ENCODE measurements at places on chromosomes 5 and 9. TPM values are rescaled to one million over a fixed set of nuclear protein-coding genes. Genes with fewer than 3 reads are reported as not detected.

The PCDHB14 gene
- 6.3 TPM for total RNA-seq

DNA sequence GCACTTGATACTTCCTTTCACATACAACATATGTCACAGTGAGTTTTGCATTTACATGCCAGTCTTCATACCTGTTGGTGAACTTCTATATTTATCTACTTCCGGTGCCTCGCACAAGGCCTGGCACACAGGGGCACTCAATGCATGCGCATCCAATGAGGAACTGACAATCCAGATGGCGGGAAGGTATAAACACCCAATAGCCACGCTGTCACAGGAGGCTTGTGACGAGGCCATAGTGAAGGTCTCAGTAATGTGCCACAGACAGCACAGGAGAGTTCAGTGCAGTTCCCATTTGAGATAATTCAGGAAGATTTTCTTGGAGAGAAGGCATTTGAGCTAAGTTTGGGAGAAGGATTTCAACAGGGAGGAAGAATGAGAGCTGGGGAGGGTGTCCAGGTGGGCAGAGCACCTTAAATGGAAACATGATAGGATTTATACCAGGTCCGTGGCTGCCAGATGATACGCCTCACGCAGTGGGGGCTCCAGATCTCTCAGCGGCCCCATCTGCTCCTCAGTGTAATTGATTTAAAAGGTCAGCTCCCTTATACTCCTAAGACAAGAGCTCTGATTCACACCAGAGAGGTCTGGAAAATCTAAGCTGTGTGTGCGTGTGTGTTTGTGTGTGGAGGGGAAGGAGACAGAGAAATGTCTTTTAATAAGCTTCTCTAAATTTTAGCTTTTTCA, 206.2 kb downstream of the DCP2 start:
- H3K27me3 ChIP-seq = no peaks in the 10 kb centered on the region
- H3K36me3 ChIP-seq = no peaks in the 10 kb centered on the region
- peaks cover 8% of the 10 kb centered on the region for H3K4me1 ChIP-seq
- no peak for DNase-seq
- H3K4me3 ChIP-seq = no peak overlapping the region
- no peak overlapping the region for H3K27ac ChIP-seq

The DNAJC25 gene
- 5.0 TPM for total RNA-seq

The CMYA5 gene
- total RNA-seq = 3.3 TPM

The PKD2L2 gene
- not detected for total RNA-seq

The EPB41L4A gene
- 27.6 TPM for total RNA-seq

DNA sequence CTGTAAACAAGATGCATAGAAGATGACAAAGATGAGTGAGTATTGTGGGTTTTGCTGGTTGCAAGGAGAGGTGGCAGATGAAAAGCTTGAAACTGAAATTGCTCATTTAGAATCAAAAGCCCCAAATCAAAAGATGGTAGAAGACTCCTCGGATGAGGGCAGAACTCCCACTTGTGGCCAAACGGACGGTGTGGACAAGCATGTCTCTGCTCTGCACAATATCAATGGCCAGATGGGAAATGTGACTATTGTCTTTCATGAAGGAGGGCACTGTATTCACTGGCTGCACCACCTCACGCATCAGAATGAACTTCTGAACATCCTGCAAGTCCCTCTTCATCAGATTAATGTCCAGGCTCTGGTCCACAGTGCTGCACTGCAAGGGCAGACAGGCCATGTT, 541.7 kb downstream of the MTRR start:
- H3K4me3 ChIP-seq = no peak overlapping the region
- H3K27ac ChIP-seq = no peak overlapping the region
- DNase-seq = no peak
- H3K4me1 ChIP-seq = no peaks in the 10 kb centered on the region
- H3K27me3 ChIP-seq = peaks cover 17% of the 10 kb centered on the region
- H3K36me3 ChIP-seq = no peaks in the 10 kb centered on the region

- peaks cover 20% of the 10 kb centered on the region for H3K27me3 ChIP-seq
- H3K4me3 ChIP-seq = no peak overlapping the region
- DNase-seq = no peak
- no peaks in the 10 kb centered on the region for H3K4me1 ChIP-seq
- H3K27ac ChIP-seq = no peak overlapping the region
These were observed 81.3 kb downstream of the TNC start for GRCh38 chr9:115036691-115037090.

GRCh38 chr5:39648848-39649227, 224.1 kb upstream of the DAB2 start:
- DNase-seq = peak; percentile 65
- peak overlapping the region; percentile 70 for H3K27ac ChIP-seq
- no peak overlapping the region for H3K4me3 ChIP-seq
- H3K36me3 ChIP-seq = peaks cover 4% of the 10 kb centered on the region
- no peaks in the 10 kb centered on the region for H3K27me3 ChIP-seq

GRCh38 chr9:99103901-99104458, 933 bp upstream of the TGFBR1 start:
- H3K27me3 ChIP-seq = peaks cover 5% of the 10 kb centered on the region
- H3K36me3 ChIP-seq = peaks cover 26% of the 10 kb centered on the region
- peak overlapping the region; percentile 36 for H3K27ac ChIP-seq
- peaks cover 12% of the 10 kb centered on the region for H3K4me1 ChIP-seq
- H3K4me3 ChIP-seq = peak overlapping the region; percentile 77
- no peak for DNase-seq

The SLC35A4 gene
- 80.6 TPM for total RNA-seq

The TRIM52 gene
- total RNA-seq = 14.8 TPM

DNA sequence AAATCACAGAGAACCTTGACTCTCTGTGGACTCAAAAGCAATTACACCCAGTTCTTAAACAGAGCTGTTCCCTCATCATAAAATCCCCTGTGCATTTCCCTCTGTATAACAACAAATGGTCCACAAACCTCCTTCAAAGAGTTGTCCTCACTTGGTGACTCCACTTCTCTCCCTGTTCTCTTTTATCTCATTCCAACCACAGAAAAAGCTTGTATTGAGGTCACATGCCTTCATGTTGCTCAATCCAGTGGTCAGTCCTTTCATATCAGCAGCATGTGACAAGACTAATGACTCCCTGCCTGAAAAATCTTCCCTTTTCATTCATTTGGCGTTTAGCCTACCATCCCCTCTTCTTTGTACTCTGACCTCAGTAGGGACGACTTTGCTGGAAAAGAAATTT, 158.0 kb downstream of the DEPDC1B start:
- peaks cover 9% of the 10 kb centered on the region for H3K4me1 ChIP-seq
- no peak overlapping the region for H3K27ac ChIP-seq
- H3K4me3 ChIP-seq = no peak overlapping the region
- peaks cover 11% of the 10 kb centered on the region for H3K27me3 ChIP-seq
- no peak for DNase-seq
- H3K36me3 ChIP-seq = no peaks in the 10 kb centered on the region

The FAM221B gene
- total RNA-seq = not detected

- peaks cover 31% of the 10 kb centered on the region for H3K27me3 ChIP-seq
- H3K27ac ChIP-seq = no peak overlapping the region
- no peak for DNase-seq
- H3K36me3 ChIP-seq = no peaks in the 10 kb centered on the region
- peaks cover 8% of the 10 kb centered on the region for H3K4me1 ChIP-seq
- H3K4me3 ChIP-seq = peak overlapping the region; percentile 54
These were observed 814 bp downstream of the PLCXD3 start for GRCh38 chr5:41509399-41510175.

DNA sequence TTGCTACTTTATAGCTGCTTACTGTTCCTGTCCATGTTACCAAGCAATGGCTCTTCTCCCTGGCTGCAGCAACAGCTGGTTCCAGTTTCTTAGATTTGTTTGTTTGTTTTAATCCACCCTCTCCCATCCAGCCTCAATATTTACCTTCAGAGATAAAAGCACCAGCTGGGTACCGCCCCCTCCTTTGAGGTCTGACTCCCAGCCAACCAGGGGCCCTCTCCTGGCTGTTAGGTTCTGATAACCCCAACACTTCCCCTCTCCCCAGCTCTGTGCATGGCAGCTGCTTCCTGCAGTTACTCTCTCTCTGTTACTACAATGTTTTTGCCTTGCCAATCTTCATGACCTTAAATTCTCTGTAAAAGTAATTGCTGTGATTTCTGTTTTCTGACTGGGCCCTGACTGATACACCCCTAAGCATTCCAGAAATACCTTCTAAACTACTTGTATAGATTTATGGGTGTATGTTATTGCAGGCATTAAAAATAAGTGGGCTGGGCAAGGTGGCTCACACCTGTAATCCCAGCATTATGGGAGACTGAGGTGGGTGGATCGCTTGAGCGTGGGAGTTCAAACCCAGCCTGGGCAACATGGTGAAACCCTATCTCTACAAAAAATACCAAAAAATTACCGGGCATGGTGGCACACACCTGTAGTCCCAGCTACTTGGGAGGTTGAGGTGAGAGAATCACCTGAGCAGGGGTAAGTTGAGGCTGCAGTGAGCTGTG, 2.6 kb upstream of the GCNT1 start:
- H3K4me3 ChIP-seq = no peak overlapping the region
- H3K27ac ChIP-seq = no peak overlapping the region
- H3K4me1 ChIP-seq = peaks cover 18% of the 10 kb centered on the region
- DNase-seq = peak; percentile 27

The SLC36A3 gene
- total RNA-seq = not detected

The PDCD1LG2 gene
- not detected for total RNA-seq

DNA sequence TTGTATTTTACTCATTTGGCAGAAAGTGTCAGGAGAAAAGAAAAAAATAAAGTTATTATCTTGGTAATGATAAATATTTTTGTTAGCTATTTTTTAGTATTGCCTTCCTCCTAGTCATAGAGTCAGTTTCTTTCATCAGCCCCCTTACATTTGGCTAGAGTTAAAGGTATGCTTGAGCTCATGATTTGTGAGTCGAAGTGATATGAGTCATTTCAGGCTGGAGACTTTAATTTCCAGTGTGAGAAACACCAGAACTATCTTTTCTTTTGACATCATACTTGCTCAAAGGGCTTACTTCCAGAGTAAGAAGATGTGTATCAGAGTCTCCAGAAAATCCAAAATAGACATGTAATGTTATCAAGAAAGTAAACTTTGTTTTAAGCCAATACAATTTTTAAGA, 746.7 kb upstream of the TYRP1 start:
- H3K4me3 ChIP-seq = no peak overlapping the region
- no peaks in the 10 kb centered on the region for H3K27me3 ChIP-seq
- DNase-seq = no peak
- no peaks in the 10 kb centered on the region for H3K4me1 ChIP-seq
- no peak overlapping the region for H3K27ac ChIP-seq
- H3K36me3 ChIP-seq = no peaks in the 10 kb centered on the region

- H3K4me1 ChIP-seq = no peaks in the 10 kb centered on the region
- no peak overlapping the region for H3K4me3 ChIP-seq
- DNase-seq = no peak
- no peaks in the 10 kb centered on the region for H3K36me3 ChIP-seq
- no peak overlapping the region for H3K27ac ChIP-seq
- H3K27me3 ChIP-seq = no peaks in the 10 kb centered on the region
These were observed 390.9 kb upstream of the DAB2 start for GRCh38 chr5:39815711-39816110.

The SLC36A2 gene
- total RNA-seq = not detected

- peaks cover 26% of the 10 kb centered on the region for H3K36me3 ChIP-seq
- no peaks in the 10 kb centered on the region for H3K4me1 ChIP-seq
- no peak overlapping the region for H3K27ac ChIP-seq
- DNase-seq = no peak
- H3K27me3 ChIP-seq = no peaks in the 10 kb centered on the region
These were observed 102.8 kb downstream of the GTF3C4 start for GRCh38 chr9:132773093-132773492.

Measured in Calu3 (cell line).